ENCODE measurements at places on chromosomes 4 and X.

GRCh38 chr4:123031664-123032063 lies 109.3 kb upstream of the NUDT6 start:
- no peak for DNase-seq

DNA sequence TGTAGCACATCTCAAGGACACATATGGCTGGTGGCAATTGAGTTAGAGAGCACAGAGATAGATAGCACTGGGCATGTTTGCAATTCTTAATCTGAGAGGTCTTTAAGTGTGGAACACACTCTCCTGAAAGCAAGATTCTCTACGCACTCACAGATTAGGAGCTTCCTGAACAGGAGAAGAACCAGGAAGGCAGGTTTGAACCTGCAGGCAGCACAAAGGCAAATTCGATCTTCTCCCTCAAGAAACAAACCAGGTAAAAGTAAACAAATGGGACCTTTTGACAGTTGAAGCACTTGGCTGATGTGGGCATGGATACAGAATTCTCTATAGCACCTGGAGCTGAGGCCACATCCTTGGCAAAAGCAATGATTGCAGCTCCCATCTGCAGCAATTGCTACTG lies 24.3 kb downstream of the HS3ST1 start:
- DNase-seq: no peak

- DNase-seq: no peak
These were observed 1.1 kb upstream of the SORBS2 start for GRCh38 chr4:185813133-185813532.

- no peak for DNase-seq
These were observed 84.6 kb upstream of the GPR34 start for GRCh38 chrX:41604177-41604576.

GRCh38 chr4:153245775-153246174 lies 41.5 kb downstream of the TRIM2 start:
- DNase-seq: no peak

GRCh38 chrX:17007134-17007768 lies 60.8 kb downstream of the REPS2 start:
- DNase-seq: no peak
